ENCODE measurements at places on chromosomes 7 and 10.

DNA sequence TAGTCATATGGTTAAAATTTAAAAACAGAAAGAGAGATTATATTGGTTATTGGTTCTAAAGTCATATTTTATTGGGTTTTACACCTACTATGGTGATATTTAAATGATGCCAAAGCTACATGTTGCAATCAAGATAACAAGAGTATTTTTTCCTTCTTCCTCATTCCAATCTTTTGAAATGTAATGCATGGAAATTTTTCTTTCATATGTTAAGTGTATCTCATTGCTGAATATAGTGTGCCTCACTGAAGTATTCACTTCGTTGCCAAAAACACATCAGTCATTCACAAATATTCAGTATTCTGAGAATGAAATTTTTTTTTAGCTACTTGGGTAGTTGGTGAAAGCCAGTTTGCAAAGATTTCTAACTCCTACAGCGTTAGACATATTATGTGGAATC, 19.5 kb downstream of the HDAC9 start:
- no peak for DNase-seq

- DNase-seq: no peak
Observed at GRCh38 chr10:103762916-103763315, 92.5 kb downstream of the SH3PXD2A start.

DNA sequence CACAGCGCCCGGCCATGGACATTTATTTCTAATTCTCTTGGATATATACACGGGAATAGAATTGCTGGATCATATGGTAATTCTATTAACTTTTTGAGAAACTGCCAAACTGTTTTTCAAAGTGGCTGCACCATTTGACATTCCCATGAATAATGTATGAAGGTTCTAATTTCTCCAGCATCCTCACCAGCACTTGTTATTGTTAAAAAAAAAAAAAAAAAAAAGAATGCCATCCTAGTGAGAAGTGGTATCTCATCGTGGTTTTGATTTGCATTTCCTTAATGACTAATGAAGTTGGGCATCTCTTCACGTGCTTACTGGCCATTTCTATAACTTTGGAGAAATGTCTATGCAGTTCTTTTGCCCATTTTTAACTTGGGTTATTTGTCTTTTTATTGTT, 13.5 kb downstream of the CNNM2 start:
- DNase-seq: no peak

- no peak for DNase-seq
Observed at GRCh38 chr7:22377703-22378102, 20.7 kb upstream of the RAPGEF5 start.

- no peak for DNase-seq
Observed at GRCh38 chr10:132647424-132647823, 109.8 kb downstream of the INPP5A start.

GRCh38 chr10:43396061-43396927, 12.7 kb downstream of the HNRNPF start:
- DNase-seq: peak; percentile 51

DNA sequence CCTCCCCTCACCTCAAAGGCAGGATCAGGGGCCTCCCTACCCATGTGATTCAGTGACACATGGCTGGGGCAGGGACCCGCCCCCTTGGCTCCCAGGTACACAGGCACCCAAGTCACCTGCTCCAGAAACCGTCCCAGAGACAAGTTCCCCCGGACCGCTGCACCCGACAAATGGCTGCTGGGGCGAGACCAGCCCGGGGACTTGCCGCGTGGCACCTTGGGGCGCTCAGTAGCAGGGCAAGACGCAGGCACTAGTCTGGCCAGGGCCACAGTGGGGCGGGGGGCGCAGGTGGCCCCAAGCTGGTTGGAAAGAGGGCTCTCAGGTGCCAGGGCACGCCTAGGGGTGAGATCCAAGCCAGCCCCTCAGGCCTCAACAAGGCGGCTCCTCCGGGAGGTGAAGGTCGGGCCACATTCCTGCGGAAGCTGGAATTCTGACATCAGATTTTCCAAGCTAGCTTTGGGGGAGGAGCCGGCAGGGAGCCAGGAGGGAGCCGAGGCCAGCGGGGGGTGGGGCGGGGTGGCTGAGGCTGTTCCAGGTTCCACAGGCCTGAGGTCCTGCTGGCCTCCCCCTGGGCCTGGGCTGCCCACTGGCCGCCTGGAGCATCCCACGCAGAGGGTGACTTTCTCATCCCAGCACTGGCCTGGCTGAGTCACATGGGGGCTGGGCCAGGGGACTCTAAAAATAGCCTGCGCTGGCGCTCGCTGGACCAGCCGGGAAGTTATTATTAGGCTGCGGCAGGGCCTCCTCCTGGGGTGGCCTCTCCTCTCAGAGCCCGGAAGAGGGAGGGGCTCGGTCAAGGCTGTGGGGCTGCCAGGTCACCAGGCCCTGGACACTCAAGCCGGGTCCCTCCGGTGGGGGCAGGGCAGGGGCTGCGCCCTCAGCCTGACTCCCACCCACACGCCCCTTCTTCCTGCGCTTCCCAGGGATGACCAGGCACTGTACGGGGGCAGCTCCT, 20.5 kb upstream of the INPP5A start:
- peak; percentile 75 for DNase-seq

DNA sequence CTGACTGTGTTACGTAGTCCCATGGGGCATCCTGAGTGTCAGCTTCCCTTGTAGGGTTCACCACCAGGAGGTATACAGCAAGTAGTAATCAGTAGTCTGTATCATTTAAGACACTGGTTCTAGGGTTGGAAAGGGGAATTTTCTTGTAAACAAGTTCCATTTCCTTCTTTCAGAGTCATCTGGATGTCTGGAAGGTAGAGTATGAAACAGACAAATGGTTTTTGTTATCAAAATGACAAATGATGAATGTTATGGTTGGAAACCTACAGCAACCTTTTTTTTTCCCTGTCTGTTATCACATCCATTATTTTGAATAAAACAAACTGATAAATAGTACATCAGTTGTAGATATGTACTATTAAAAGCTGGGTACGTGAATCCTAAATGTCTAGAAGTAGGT, 19.1 kb downstream of the SEMA3A start:
- no peak for DNase-seq

- DNase-seq: no peak
Observed at GRCh38 chr7:37448011-37448635, 541 bp downstream of the ELMO1 start.

DNA sequence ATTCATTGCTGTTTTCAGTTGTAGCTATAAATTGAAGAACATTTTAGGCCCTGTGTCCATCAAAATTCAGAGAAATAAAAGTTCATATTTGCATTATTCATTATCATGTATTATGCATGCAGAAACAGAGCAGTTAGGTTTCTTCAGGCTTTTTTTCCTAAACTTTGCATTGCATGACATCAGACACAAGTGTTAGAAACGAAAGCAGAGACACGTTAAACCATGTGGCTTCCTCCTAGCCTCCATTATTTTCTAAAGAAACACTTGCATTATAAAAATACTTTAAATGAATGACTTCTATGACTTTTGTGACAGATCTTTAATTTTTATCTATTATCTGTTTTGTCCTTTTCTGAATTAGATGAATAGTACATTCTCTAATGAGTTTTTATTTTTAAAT, 8.8 kb upstream of the EBLN1 start:
- DNase-seq: no peak

Measured in COLO829 (cell line).